Muscle of back (tissue), 13 donors: ENCODE measurements at places on chromosomes 3 and 15.

- no peak for DNase-seq
Observed at GRCh38 chr3:139521144-139521543, 18.4 kb downstream of the RBP1 start.

DNA sequence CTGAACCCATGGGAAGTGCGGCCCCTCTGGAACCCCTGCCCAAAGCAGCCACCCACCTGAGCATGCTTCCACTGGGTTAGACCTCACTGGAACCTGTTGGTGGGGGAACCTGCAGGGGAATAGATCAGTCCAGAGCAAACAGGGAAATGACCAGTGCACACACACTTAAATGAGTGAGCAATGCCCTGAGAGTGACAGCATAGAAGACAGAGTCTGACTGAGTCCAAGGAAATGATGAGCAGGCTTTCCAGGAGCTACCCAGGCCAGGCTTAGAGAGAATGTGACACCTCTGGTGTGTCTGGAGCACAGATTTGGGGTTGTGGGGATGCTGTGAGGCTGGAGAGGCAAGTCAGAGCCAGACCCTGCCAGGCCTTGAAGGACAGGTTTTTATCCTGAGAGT, 28.5 kb downstream of the PLA1A start:
- DNase-seq: no peak

DNA sequence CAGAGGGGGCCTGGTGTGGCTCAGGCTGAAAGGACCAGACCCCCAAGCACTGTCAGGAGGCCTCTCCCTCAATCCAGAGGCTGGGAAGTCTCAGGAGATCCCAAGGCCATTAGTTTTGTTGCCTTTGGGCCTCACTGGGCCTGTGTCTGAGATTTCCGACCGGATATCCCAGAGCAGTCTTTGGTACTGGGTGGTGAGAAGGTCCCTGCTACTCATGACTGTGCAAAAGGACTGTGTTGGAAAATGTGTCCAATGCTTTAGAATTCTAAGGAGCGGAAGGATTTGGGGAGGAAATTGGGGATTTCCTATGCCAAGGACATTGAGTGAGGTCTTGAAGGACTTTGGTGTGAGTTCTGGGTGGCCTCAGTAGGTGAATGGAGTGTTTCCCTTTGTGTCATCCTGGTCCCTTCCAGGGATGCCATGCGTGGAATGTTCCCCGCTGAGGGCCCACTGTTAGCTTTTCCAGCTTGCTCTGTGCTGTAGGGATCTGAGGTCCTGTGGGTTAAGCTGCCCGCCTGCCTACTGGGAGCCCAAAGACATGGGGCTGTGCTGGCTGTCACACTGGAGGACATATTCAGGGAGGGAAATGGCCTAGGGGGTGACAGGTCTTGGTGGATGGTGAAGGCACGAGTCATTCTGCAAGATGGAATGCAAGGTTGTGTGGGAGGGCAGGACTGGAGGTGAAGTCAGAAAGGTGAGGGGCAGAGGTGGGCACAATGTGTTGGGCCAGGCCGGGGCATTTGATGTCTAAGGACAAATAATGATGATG, 16.4 kb downstream of the SMAD6 start:
- no peak for DNase-seq

DNA sequence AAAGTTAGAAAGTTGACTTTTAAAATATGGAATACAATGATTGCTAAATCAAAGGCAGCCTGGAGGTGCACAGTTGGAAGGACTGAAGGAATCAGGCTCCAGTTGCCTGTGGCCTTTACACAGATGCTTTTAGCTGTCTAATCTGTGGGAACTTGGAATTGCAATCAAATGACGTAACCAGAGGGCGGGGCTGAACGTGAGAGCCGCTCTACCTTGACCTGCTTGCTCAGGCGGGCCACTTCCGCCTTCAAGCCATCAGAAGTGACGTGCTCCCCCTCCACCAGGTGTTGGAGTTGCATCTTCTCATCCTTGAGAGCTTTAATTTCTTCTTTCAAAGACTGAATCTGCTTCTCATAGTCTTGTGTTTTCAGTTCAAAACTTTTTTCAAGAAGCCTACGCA, 37.7 kb upstream of the GNB5 start:
- DNase-seq: no peak

GRCh38 chr15:91429973-91430372, 329.9 kb downstream of the SV2B start:
- no peak for DNase-seq

- DNase-seq: no peak
Observed at GRCh38 chr3:138188013-138188730, 1.1 kb downstream of the ARMC8 start.

DNA sequence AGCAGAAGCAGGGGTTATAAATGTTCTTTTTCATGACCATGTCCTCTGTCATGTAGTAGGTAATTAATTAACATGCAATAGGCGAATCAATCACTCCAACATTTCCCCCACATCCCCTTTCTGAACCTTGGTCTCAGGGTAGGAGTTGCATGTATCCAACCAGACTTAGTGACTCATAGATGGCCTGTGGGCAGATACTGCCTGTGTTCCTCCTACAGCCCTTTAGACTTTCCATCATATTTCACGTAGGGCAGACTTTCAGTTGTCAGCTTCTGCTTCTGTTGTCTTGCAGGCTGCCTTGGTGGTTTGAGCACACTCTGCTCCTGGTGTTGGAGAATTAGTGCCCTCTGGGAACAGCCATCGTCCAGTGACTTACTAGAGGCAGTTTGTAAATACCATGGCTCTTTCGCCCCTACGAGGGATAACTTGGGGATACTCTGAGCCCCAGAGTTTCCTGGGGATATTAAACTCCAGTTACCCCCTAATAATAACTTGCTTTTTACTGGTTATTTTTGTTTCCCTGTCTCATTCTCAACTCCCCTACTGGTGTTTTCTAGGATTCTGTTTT, 244.4 kb downstream of the EDEM1 start:
- no peak for DNase-seq
